ENCODE measurements at places on chromosomes 4 and X.

DNA sequence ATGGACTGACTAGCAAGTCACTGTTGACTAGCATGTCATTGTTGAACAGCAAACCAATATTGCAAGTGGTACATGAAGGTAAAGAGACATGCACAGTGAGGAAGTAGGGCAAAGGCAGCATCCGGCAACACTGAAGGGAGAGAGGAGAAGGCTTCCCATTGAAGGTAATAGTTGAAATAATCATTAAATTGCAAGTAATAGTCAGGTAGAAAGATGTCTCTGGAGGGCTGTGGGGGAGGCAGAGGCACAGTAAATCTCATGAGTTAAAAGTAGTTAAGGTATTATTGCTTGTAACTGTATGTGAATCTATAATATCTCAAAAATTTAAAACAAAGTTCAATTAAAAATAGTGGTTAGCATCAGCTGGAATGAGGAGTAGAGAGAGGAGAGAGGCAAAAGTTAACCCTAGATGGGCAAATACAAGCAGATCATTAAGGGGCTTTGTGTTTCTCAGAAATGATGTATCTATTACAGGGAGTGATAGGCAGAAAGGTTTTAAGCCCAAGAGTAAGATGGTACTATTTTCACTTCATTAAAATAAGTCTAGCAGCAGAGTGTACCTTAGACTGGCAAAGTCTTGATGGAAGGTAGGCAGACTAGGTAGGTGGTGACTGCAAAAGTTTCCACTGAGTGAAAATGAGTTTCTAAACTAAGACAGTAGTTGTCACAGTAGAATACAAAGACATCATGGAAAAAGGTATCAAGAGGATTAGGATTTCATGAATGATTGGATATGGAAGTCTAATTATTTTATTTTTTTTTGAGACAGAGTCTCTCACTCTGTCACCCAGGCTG is 776.6 kb downstream of the RAB28 start:
- DNase-seq = no peak

DNA sequence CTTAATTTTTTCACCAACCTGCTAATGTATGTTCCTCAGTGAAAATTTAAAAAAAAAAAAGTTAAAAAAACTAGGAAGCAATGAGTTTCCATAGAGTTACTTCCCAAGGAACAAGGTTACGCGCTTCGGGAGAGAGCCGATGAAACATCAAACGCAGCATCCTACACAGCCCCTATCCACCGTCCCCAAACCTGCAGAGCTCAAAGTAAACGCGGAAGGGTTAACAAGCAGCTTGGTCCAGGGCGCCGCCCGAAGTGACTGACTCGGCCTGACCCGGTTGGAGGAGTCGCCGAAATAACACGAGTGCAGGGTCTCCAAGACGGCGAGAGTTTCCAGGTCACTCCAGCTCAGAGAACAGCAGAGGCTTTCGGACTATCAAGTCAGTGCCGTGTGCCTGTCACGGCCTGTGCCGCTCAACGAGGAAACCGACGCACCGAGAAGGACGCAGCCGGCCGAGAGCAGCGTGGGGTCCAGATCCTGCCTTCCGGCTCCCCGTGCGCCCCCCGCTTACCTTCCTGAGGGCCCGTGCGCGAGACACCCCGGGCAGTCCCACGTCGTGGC is 512 bp downstream of the NOP14 start:
- DNase-seq = no peak

DNA sequence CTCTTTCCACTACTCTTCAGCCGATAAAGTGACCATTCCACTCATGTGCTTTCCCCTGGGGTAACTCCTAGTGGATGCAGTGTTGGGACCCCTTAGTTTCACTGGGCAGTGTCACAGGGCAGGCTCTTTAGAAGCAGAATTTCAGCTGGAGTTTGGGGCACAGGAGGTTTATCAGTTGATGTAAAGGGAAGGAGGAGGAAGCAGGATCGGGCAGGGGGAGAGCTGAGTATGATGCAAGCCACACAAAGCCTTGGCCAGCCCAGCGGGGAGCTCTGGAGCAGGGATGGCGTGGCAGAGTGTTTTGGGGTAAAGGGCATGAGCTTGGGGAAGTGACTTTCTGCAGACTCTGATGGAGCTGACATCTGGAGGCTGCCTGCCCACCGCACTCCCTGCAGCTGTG is 19.3 kb downstream of the WDR13 start:
- no peak for DNase-seq

DNA sequence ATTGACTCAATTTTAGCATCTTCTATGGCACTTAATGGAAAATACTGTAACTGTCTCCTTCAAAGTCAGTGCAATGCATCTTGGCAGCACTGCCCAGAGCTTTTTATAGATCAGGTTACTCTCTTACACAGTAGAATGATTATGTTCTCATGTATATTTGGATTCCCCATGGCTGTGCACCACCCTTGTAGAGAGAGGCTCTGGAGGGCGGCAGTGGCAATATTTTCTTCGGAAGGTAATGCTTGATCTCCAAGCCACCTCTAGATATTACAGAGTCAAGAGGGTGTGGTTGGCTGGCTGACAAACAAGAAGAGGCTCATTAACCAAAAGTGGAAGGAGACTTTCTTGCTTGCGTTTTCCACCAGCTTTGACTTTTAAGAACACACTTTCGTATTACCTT is 72.8 kb upstream of the ARSJ start:
- DNase-seq = no peak

DNA sequence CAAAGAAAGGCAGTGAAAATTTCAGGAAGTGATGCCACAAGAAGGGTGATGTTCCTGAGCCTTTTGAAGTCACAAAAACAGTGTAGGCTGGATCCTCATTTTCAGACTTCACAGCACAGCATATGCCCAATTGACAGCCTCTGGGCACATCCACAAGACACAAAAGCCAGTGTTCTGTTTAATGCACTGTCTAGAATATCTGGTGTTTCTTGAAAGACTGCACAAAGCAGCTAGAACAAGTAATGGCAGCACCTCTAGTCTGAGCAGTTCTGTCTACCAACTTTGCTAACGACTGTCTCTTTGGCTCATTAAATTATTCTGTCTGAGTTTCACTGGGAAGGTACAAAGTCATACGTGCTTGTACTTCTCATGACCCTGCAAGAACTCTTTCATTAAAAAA is 417.1 kb upstream of the GALNT7 start:
- no peak for DNase-seq

GRCh38 chr4:155624478-155624877 is 42.2 kb upstream of the GUCY1A1 start:
- DNase-seq = no peak

- DNase-seq = no peak
Observed at GRCh38 chr4:26746802-26747213, 113.8 kb upstream of the STIM2 start.

GRCh38 chrX:38061335-38061734 is 55.0 kb downstream of the SYTL5 start:
- DNase-seq = no peak

GRCh38 chr4:24321131-24321530 is 263.2 kb downstream of the DHX15 start:
- DNase-seq = no peak

DNA sequence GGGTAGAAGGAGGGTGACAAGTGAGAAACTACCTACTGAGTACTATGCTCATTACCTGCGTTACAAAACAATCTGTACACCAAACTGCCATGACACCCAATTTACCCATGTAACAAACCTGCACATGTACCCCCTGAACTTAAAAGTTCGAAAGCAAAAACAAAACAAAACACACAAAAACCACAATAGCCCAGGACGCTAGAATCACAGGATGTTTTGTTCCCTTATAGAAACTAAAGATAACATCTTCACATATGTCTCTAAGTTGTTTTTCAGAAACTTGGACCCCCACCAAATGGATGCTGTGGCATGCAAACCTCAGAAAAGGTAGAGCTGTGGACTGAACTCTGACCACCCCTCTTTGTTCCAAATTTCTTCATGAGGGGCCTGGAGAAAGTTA is 25.2 kb upstream of the PNMA5 start:
- no peak for DNase-seq

All from activated naive CD8-positive, alpha-beta T cell treated with anti-CD3 and anti-CD28 coated beads, Interleukin-2, amount 10 ng/mL, durations not matched to agents 7 days and 5 days (primary cell).